ENCODE measurements at places on chromosomes 11 and 22.

DNA sequence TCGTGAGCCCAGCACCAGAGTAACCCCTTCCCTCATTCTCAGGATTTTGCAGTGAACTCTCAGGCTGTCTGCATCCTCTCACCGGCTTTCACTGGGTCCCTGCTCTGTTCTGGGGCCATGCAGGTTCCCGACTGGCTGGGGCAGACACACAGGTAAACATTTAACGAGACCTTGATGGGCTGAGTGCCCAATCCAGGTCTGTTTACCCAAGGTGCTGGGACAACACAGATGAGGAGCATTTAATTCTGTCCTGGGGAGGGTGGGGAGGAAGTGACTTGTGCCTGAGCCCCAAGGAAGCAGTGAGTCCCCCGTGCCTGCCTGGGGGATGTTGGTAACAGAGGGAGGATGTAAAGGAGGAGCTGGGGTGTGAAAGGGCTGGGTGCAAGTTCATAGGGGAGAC is 4.4 kb downstream of the BIK start:
- DNase-seq, result no peak

DNA sequence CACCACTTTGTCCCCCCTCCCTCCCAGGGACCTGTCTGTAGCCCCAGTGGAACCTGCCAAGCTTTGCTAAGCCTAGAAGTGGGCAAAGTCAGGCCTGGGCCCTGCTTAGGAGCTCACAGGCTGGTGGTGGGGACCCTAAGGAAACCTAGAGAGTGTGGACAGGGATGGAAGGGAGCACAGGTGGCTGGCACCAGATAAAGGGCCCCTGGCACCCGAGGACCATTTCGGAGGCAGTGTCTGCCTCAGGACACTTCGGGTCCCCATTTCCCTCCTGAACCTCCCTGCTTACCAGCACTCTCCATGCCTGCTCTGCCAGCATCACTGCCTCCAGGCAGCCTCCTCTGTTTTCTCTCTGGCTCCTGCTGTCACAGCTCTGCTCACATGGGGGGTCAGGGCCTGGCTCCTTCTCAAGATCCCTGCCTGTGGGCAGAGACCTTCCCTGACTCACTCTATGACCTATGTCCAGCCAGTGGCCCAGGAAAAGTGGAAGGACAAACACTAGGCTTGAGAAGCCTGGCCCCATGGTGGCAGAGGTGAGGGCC is 13.6 kb upstream of the OMP start:
- DNase-seq, result no peak

DNA sequence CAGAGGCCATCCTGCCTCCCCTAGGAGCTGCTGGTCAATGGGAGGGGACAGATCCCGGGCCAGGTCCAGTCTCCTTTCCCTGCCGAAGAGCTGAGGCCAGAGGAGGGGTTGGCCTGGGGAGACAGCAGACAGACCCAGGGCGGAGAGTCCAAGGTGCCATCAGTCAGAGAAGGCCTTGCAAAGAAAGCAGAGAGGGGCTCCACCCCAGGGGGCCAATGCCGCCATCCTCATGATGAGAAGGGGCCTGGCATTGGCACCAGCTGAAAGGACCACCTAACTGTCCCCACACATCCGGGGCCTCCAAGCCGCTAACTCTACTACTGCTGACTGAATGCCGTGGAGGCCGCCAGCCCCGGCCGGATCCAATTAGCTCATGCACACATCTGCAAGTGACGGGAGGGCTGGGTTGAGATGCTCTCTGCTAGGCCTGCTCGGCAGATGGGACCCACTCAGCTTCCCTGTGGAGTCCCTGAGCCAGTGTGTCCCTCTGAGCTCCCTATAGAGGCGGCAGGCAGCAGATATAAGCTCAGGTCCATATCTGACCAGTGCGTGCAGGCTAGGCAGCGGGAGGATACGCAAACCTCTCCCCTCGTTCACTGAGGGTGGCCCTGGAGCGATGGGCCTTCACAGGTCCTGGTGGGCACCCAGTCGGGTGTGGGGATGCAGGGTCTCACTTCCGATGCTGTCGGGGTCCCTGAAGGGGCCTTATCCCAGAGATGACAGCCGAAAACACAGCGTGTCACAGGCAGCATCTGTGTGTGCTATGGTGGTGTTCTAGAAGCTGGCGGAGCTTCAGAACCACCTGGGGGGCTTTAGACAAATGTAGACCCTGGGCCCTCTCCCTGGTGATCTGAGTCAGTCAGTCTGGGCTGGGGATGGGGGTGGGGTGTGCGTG is 183.9 kb downstream of the CTTN start:
- DNase-seq, result no peak

DNA sequence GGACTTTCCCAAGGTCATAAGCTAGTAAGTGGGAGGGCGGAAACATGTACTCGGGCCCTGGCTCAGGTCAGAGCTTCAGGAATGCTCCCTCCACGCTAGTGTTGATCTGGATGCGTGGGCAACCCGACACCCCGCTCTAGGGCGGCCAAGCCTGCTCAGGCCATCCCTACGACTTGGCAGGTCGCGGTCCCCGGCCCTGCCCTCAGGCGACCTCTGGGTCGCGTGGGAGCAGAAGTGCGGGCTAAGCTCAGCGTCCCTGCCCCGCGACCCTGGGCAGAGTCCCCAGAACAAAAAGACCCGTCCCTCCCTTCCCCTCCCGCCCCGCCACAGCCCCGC is 781 bp upstream of the TEF start:
- DNase-seq, result peak; percentile 16

DNA sequence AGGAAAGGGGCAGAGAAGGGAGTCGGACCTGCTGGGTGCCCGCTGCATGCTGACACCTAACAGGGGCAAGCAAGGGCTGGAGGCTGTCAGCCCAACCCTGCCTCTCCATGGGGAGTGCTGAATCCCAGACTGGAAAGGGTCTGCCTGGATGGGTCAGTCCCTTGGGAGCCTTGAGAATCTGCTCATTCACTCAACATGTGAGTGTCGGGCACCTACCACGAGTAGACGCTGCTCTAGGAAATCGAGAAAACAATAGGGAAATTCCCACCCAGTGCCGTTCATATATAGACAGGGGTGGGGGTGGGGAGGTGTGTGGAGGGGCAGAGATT is 4.4 kb upstream of the CTSD start:
- no peak for DNase-seq

DNA sequence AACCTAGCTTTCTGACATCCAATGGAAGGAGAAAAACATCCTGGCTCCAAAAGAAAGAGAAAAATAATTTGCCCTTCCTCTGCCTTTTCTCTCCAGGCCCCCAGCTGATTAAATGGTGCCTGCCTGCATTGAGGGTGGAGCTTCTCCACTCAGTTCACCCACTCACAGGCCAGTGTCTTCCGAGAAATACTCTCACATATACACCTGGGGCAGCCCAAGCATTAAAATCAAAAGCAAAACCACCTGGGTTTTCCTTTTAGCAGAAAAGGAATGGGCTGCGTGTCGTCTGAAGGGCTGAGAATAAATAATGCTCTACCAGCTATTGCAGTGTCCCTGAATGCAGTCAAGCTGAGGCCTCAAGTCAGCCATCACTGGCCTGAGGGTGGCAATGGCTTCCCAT is 1143.8 kb upstream of the TENM4 start:
- DNase-seq, result no peak
